Natural killer cell (primary cell): ENCODE measurements at places on chromosomes 11 and 22. TPM values are rescaled to one million over a fixed set of nuclear protein-coding genes. Genes with fewer than 3 reads are reported as not detected.

DNA sequence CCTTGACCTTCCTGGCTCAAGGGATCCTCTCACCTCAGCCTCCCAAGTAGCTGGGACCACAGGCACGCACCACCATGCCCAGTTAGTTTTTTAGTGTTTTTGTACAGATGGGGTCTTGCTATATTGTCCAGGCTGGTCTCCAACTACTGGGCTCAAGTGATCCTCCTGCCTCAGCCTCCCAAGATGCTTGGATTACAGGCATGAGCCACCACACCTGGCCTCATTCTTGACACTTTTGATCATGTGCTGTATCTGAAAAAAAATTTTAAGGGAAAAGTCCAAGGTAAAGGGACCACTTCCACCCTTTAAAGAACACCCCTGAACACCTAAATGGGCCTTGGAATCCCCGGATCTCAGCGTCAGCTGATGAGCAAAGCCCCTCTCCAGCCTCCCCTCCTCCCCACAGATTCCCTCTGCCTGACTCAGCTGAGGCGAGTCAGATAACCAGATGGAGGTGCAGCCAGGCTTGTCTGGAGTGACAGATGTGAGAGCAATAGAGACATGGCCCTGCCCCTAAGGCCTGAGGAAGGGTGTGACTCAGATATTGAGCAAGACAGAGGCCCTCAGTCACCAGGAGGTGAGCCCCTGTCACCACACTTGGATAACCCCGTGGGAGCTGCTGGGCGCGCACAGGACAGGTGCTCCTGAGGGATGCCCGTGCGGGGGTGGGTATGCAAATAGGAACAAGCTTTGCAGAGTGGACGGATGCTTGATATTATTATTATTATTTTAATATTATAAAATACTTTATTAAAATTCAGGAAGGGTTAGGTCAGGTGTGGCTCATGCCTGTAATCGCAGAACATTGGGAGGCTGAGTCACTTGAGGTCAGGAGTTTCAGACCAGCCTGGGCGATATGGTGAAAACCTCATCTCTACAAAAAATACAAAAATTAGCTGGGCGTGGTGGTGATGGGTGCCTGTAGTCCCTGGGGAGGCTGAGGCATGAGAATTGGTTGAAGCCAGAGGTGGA is 5.0 kb upstream of the CCDC88B start:
- peaks cover 53% of the 10 kb centered on the region for H3K4me1 ChIP-seq
- no peak for DNase-seq
- H3K36me3 ChIP-seq = peaks cover 10% of the 10 kb centered on the region
- no peak overlapping the region for H3K4me3 ChIP-seq

Gene OTOG
- total RNA-seq = not detected

GRCh38 chr22:29870574-29870973 is 12.4 kb upstream of the MTMR3 start:
- H3K27ac ChIP-seq = no peak overlapping the region
- no peaks in the 10 kb centered on the region for H3K36me3 ChIP-seq
- peak; percentile 41 for DNase-seq
- H3K4me3 ChIP-seq = no peak overlapping the region

Gene LAYN
- 1.8 TPM for total RNA-seq

Gene PHF5A
- 37.6 TPM for total RNA-seq

Gene MPEG1
- total RNA-seq = 19.6 TPM

Gene SLC2A11
- 11.8 TPM for total RNA-seq

DNA sequence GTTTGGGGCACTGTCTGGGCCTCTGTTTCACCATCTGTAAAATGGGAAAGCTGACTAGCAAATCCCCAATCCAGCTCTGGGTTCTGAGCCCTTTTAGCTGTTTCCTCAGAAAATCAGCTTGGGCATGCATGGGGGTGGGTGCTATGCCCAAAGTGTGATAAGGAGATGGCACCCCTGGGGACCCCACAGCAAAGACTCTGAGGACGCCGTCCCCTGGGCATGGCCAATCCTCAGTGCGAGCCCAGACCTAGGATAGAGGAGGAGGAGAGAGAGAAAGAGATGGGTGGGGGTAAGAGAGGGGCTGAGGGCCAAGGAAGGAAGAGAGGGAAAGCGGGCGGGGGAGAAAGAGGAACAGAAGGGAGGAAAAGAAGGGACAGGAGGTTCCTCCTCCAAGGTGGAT is 31.8 kb downstream of the TPBGL start:
- peaks cover 47% of the 10 kb centered on the region for H3K4me1 ChIP-seq
- no peak overlapping the region for H3K4me3 ChIP-seq
- no peaks in the 10 kb centered on the region for H3K27me3 ChIP-seq
- no peak for DNase-seq
- peaks cover 52% of the 10 kb centered on the region for H3K36me3 ChIP-seq

Gene IMMP1L
- 15.7 TPM for total RNA-seq

- H3K4me3 ChIP-seq = peak overlapping the region; percentile 15
- H3K4me1 ChIP-seq = peaks cover 21% of the 10 kb centered on the region
- DNase-seq = peak; percentile 12
- no peaks in the 10 kb centered on the region for H3K36me3 ChIP-seq
- H3K27me3 ChIP-seq = peaks cover 43% of the 10 kb centered on the region
Observed at GRCh38 chr11:125165111-125165842, 726 bp downstream of the PKNOX2 start.

Gene OMP
- total RNA-seq = 0.82 TPM

Gene SCARF2
- total RNA-seq = 2.9 TPM

GRCh38 chr11:10302744-10303557 is 1.9 kb upstream of the ADM start:
- H3K4me3 ChIP-seq = peak overlapping the region; percentile 85
- DNase-seq = peak; percentile 86
- H3K27me3 ChIP-seq = peaks cover 20% of the 10 kb centered on the region
- no peaks in the 10 kb centered on the region for H3K36me3 ChIP-seq
- H3K4me1 ChIP-seq = peaks cover 60% of the 10 kb centered on the region

- H3K4me1 ChIP-seq = peaks cover 10% of the 10 kb centered on the region
- H3K27me3 ChIP-seq = peaks cover 5% of the 10 kb centered on the region
- no peak overlapping the region for H3K27ac ChIP-seq
Observed at GRCh38 chr11:2092956-2093412, 46.2 kb downstream of the IGF2 start.

DNA sequence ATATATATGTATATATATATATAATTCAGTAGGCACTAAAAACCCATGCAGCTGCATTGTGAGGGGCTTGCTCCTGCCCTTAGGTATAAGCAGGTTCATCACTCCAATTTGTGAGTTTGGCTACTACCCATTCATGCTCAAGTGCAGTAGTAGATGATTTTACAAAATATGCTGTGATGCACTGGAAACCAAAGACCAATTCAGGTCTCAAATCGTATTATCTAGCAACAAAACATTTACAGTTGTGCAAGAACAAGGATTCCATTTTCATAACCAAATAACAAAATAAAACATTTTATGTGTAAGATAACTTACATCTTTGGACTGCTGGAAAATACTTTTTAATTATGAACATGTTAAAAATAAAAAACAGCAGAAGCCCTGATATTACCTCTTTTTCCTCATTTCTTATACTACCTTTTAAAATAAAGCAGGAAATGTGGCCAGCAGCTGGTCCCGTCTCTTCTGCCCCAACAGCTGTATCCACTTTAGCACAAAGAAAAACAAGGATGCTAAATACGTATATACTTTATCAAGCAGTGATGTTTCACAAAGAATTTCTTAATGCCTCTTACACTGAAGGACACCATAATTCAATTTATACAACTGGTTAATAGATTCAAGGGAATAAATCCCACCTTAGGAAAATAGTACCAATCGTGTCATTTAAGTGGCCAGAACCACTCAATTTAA is 2.8 kb downstream of the CREBZF start:
- DNase-seq = no peak
- H3K36me3 ChIP-seq = peaks cover 41% of the 10 kb centered on the region
- no peak overlapping the region for H3K27ac ChIP-seq
- H3K4me3 ChIP-seq = no peak overlapping the region
- no peaks in the 10 kb centered on the region for H3K27me3 ChIP-seq

DNA sequence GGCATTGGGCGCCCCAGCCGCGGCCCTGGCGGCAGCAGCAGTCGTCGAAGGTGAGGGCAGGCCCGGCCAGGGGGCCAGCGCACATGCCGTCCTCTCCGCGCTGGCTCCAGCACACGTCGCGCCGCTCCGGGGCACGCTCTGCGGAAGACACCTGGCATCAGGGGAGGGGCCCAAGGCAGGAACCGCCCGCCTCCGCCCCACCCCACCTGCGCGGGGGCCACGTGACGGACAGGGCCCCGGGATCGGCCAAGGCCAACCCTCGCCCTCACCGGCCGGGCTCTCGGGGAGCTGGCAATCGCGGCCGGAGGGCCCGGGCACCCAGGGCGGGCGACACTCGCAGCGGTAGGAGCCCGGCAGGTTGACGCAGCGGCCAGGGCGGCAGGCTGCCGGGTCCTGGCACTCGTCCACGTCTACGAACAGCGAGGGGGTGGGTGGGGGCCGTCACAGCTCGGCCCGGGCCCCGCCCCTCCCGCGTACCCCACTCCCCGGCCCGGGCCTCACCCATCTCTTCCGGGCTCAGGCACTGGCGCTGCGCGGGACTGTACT is 14.9 kb downstream of the SCYL1 start:
- no peak for DNase-seq
- H3K27me3 ChIP-seq = no peaks in the 10 kb centered on the region
- H3K36me3 ChIP-seq = peaks cover 32% of the 10 kb centered on the region
- H3K27ac ChIP-seq = peak overlapping the region; percentile 61

GRCh38 chr11:1034001-1034400 is 2.5 kb downstream of the MUC6 start:
- no peaks in the 10 kb centered on the region for H3K27me3 ChIP-seq
- DNase-seq = no peak
- no peaks in the 10 kb centered on the region for H3K36me3 ChIP-seq
- H3K4me3 ChIP-seq = no peak overlapping the region
- no peak overlapping the region for H3K27ac ChIP-seq
- H3K4me1 ChIP-seq = no peaks in the 10 kb centered on the region

DNA sequence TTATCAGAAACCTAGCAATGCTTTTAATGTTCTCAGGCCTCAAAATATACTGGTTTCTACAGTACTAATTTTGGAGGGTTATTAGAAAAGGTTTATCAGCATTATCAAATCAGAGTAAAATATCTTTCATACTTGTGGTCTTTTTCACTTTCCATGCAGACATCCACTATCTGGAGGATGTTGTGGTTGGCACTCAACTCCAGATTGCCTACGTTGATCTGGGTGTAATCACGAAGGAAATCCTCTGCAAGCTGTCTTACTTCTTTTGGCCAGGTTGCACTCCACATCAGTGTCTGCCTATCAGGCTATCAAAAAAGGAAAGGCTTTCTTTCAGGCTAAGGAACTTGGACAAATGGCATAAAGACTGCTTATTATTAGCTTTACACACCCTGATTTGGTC is 11.6 kb downstream of the DDX17 start:
- no peak for DNase-seq
- peaks cover 97% of the 10 kb centered on the region for H3K36me3 ChIP-seq
- peaks cover 12% of the 10 kb centered on the region for H3K4me1 ChIP-seq
- no peak overlapping the region for H3K4me3 ChIP-seq
- H3K27me3 ChIP-seq = no peaks in the 10 kb centered on the region

Gene NXPE4
- total RNA-seq = not detected
